ENCODE measurements at places on chromosomes 1 and 21.
A peak's percentile ranks its signal among the peaks of the same experiment; 100 is the strongest.

DNA sequence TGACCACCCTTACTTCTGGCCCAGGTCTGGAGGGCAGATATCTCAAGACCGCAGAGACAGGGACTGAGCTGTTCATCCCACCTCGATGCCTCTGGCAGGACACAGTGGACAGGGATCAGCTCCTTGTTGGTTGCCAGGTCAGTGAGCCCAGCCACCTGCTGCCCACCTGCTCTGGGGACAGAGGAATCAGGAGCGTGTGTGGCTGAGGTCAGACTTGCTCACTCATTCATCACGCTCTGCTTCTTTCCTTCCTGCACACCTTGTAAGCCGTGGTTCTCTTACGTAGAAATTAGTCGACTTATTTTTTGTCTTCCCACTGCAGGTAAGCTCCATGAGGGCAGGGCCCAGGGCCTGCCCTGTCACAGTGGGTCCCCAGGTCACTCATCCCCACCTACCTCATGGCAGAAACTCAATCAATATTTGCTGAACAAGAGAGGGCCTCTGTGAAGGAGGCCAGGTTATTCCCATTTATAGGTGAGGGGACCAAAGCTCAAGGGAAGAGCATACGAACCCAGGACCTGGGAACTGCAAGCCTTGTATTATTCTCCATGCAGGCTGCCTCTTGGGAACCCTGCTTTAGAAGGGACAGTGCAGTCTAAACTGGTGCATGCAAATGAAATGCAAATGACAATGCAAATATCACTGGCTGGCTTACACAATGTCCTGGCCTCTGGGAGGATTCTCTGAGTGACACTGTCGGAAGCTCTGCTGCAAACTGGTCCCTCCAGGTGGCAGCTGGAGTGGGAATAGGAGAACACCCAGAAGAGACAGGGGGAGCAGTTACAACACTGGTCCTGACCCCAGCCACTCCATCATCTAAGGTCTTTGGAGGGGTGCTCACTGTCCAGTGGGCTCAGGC is 58.4 kb upstream of the PAX7 start:
- no peak for DNase-seq

DNA sequence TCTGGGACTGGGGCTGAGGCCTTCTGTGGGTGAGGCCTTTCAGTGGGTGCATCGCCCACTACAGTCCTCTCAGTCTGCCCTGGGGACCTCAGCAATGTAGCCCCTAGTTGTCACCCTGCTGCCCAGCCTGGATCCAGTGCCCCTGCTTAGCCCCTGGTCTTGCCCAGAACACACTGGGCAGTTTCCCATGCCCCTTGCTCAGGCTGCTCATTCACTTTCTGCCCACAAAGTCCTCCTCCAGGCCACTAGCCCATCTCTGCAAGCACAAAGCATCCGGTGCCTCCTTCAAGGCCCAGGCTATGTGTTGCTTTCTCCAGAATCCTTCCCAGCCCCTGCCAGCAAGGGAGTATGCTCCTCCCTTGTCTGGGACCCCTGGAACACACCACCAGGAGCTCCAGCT is 5.4 kb upstream of the ADORA1 start:
- DNase-seq = no peak

DNA sequence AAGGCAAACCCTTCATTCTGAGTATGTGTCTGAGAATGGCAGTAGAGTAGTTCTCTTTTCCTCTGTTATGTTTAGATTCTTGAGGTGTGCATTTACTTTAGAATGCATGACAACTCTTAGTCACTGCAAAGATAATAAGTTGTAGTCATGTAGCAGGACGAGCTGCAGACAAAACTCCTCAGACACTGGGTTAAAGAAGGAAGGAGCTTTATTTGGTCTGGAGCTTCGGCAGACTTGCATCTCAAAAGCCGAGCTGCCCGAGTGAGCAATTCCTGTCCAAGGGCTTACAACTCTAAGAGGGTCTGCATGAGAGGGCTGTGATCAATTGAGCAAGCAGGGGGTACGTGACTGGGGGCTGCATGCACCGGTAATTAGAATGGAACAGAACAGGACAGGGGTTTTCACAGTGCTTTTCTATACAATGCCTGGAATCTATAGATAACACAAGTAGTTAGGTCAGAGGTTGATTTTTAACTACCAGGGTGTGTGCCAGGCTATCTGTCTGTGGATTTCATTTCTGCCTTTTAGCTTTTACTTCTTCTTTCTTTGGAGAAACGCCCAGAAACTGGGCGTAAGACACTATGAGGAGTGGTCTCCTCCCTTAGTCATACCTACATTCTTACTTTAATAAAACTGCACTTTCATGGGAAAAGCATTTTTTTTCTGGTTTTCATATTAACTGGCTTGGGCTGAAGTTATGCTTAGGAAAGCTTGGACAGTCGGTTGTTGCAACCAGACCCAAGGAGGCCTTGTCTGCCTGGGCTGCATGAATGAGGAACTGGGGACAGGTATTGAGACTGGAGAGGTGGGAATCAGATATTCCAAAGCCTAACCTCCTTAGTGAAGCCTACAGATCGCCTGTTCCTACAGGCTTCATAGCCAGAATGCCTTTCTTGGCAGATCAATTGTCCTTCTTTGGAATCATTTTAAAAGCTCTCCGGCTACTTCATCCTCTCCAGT is 115.1 kb downstream of the RHOU start:
- DNase-seq = no peak

DNA sequence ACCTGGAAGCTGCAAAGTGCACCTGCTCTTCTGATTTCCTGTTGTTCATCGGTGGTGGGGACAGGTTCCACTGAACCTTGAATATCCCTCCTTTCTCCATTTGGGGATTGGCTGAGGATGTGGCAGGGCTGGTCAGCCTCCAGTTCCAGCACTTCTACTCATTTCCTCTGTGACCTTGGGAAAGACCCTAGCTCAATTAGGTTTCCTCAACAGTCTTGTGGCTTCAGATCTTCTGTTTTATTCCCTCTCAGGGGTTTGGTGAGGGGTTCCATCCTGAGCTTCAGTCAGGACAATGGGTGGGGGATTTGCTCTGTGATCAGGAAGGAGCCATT is 317.1 kb upstream of the PROX1 start:
- no peak for DNase-seq

GRCh38 chr1:156848461-156849150 is 10.3 kb downstream of the INSRR start:
- no peak for DNase-seq

DNA sequence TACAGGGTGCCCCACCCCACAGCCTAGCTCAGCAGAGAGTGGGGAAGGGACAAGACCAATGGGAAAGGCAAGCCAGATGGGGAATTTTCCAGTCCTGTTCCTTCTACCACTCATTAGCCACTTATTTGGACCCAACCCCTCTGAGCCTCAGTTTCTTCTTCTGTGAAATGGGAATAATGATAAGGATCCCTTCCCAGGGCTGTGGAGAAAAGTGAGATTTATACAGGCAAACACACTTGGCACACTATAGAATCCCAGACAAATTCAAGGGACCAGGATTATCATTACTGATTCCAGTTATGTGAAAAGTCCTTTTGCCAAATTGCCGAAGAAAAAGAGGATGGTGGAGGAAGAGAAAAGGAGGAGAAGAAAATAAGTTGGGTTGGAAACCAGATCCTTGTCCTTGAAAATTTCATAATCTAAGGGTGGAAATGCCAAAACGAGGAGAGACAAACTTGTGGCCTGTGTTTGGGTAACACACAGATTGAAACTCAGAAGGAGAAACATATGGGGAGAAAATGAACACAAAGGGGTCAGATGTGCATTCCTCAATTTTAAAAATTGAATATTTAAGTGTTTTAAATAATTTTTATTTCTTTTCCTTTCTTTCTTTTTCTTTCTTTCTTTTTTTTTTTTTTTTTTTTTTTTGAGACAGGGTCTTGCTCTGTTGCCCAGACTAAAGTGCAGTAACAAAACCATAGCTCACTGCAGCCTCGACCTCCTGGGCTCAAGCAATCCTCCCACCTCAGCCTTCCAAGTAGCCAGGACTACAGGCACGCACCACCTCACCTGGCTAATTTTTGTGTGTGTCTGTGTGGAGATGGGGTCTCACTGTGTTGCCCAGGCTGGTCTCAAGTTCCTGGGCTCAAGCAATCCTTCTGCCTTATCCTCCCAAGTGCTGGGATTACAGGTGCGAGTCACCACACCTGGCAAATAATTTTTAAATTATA is 9.6 kb downstream of the CAPN2 start:
- DNase-seq = no peak

DNA sequence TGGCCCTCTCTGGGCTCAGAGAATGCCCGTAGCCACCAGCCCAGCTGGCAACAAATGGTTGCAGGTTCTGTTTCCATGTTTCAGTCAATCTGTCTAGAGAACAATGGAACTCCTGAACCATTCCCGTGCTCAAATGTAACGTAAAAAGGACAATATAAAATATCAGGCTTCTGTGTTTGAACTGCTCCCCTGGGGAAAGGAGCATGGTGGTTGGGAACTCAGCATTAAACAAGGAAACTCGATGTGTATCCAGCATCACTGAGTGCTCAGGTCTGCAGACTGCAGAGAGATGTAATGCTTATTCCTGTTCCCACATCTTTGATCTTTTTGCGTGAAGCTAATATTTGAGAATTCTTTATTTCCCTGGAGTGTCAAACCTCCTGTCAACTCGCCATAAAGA is 326.5 kb downstream of the KIF26B start:
- no peak for DNase-seq

DNA sequence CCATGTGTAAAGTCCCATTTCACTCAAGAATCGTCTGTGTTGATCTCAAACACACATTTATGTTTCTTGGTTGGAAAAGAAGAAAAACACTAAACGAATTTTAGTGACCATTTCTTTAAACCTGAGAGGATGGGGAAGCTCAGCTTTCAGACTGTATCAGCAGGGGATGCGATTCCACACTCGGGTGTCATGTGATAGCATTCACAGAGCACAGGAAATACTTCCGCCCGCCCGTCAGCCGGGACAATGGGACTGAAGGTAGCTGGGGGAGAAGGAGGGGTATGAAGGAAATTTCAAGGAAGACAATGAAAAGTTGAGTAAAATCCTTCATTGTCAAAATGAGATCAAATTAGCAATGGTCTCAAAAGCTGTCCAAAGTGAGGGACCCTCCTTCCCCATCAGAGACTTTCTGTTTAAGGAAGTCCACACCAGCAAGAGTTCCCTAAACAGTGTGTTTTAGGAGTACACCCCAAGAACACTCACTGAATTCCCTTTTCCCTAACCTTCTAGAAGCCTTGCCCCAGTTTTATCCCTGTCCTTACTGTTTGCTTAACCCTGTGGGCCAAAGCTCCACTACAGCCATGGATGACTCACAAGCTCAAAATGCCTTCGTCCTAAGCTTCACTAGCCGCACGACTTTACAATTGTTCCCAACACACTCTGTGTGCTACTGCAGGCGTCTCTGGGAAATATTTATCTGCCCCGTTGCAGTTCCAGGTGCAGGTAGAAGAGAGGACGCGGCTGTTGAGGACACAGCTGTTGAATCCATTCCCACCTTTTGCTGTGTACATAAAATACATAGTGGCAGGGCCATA is 51.4 kb upstream of the SIM2 start:
- peak; percentile 40 for DNase-seq

- DNase-seq = no peak
These were observed 57.5 kb downstream of the KIF26B start for GRCh38 chr1:245212221-245212710.

DNA sequence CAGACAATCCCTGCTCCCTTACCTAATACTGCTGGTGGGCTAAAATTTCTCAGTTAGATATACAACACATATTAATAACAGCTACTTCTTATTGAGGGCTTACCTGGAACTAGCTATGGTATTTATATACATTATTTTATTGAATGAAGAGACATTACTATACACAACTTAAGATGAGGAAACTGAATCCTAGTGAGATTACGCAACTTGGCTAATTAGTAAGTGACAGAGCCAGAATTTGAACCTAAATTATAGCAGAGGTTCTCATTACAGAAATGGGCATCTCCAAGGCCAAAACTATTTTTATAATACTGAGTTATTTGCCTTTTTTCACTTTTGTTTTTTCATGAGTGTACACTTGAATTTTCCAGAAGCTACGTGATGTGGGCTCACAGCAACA is 44.5 kb upstream of the SMYD2 start:
- DNase-seq = no peak

DNA sequence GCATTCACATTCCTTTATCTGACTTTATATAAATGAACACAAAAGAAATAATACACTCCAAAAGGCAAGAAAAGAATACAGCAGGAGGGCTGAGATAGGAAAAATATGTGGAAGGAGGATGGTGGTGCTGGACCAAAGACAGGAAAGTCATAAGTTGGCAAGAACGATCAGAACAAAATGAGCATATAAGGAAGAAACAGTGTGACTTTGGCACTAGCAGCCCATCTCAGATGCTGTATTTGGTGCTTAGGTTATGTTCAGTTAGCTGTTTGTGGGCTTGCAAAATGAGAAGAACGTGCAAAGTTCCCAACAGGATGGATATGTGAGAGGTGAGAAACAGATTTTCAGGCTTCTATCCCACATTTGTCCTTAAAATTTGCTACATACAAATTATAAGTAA is 719.8 kb upstream of the ADGRL4 start:
- DNase-seq = no peak

GRCh38 chr1:172699695-172700227 is 40.9 kb downstream of the FASLG start:
- no peak for DNase-seq

GRCh38 chr1:239112101-239112935 is 274.1 kb upstream of the CHRM3 start:
- DNase-seq = no peak

DNA sequence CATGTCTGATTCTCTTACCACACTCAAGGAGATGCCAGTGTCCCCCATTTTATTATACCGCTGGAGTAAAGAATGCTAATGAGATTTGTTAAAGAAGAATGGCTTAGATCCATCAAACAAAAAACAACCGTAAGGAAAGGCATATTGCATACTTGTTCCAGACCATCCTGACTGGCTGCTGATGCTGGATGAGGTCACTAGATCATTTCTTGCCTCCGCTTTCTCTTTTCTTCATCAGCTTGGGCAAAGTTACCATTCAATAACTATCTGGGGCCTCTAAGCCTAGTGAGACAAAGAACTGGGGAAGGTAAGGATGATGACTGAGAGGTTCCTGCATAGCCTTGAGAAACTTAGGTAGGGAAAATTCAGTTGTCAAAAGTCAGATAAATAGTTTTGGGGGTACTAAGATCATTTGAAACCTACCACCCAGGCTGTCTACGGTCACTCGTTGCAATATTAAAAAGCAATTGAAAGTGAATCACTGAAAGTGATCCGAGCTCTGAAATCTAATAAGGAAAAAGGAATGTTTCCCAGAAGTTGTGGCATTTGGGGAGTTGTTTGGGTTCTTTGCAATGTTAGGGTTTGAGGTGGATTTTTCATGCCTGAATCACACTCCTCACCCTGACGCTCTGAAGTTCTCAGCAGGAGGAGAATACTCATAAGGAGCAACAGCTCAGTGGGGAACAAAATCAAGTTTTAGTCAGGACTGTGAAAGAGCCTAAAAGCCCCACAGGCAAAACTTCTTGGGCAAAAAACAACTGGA is 176.8 kb downstream of the HHIPL2 start:
- peak; percentile 57 for DNase-seq

DNA sequence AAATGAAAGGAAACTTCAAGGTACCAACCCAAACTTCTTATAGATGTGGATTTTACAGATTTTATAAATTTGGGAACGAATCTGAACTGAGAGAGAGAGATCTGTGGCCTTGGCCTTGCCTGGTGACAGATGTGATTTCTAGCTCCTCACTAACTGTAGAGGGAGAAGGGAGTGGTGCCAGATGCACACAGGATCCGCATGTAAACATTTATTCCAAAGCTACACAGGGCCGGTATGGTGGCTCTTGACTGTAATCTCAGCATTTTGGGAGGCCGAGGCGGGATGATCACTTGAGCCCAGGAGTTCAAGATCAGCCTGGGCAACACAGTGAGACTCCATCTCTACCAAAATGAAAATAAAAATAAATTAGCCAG is 77.1 kb downstream of the PGBD5 start:
- no peak for DNase-seq

Measured in HTR-8/SVneo (cell line).